ENCODE measurements at places on chromosomes 12 and 14.

GRCh38 chr12:96409731-96410130, 9.5 kb upstream of the CDK17 start:
- no peak for DNase-seq

DNA sequence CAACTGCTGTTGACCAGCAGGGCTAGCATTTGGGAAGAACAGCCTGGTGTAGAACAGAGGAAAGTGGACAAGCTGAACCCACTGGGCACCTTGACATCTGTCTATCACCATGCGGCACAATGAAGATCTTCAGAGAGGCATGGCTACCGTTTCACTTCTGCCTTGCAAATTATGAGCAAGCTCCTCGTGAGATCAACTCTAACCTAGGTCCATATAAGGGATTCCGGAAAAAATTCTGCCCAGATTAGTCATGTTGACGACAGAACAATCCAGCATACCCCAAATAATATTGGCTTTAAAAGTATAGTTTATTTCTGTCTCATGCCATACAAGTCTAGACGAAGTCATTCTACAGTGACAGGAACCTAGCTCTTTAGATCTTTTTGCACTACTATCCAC, 91.6 kb upstream of the ATF7IP start:
- DNase-seq: no peak

DNA sequence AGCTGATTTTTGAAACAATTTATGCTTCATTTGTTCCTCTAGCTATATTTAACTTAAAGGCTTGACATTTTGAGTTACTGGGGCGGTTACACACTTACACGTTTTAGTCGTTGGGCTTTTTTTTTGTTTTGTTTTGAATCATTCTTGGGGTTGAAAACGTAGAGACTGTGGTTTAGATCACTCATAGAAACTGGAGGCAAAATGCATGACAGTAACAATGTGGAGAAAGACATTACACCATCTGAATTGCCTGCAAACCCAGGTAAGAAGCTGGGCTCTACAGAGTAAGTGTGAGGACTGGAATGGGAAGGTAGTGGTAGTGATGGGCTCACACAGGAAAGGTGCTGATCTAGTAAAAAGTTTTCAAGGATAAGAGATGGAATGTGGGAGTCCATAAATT, at the start of gene CLEC2D:
TSS of gene CLEC2D (plus strand) at position 180 of the 400 bp plus-strand sequence. CDS start at position 202, 22 bp downstream.
- DNase-seq: no peak

DNA sequence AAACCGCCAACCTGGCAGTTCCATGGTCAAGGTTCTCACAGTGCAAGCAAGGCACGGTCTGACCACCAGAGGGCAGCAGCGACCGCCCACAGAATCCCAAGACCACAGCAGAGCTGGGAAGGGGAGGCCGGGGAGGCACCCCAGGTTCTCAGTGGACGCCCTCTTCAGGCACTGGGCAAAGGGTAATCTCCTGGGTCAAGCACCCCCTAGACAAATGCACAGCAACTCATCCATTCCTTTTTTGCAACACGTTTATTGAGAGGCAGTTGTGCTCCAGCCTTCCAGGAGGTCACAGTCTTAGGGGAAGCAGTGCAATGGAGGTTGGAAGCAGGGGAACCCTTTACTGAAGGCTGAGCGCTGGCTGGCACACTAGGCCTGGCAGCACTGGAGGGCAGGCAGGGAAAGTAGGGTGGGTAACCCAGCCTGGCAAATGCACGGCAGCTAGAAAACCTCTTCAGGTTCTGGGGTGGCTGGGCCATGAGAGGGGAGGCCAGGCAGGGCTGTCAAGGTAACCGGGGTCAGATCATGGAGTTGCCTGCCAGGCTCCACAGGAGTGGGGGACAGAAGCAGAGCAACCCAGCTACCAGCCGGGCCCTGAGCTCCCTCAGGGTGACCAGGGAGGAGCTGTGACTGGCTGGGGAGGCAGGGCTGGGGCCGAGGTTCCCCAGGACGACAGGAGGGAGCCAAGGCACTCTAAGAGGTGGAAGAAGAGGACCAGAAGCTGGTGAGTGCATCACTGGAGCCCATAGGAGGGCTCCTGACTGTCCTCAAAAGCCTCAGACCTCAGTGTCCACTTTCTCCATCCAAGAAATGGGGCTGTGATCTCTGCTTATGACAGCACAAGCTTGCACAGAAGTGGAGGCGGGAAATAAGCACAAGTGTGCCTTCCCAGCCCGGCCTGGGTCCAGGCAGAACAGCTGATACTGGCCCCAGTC, 1.8 kb upstream of the RHOF start:
- peak; percentile 87 for DNase-seq

- no peak for DNase-seq
Measured at GRCh38 chr12:461425-461824, 1.7 kb downstream of the B4GALNT3 start.

- no peak for DNase-seq
Measured at GRCh38 chr12:65364046-65364445, 85.6 kb downstream of the MSRB3 start.

DNA sequence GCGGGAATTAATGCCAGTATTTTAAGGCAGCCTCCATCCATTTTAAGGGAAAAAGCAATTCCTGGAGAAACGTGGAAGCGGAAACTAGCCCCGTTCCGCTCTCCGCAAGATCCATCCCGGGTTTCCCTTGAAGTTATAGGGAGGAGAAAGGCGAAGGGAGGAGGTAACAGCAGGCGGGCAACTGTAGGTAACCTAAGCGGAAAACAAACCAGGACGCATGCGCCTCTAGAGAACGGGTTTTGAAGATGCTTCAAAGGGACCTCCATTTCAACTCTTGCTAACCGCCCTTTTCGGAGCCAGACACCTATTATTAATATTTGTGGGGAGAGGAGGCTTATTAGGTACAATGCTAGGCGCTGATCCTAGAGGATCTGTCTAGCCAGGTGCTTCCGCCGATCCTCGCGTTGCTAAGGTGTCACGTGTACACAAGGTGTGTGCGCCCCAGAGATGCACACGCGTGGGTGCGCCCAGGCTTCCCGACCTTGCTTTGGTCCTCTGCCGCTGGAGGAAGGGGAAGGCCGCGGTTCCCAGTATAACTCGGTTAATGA, 6.2 kb downstream of the TBX5 start:
- peak; percentile 85 for DNase-seq
